ENCODE measurements at places on chromosomes 2 and 18.

DNA sequence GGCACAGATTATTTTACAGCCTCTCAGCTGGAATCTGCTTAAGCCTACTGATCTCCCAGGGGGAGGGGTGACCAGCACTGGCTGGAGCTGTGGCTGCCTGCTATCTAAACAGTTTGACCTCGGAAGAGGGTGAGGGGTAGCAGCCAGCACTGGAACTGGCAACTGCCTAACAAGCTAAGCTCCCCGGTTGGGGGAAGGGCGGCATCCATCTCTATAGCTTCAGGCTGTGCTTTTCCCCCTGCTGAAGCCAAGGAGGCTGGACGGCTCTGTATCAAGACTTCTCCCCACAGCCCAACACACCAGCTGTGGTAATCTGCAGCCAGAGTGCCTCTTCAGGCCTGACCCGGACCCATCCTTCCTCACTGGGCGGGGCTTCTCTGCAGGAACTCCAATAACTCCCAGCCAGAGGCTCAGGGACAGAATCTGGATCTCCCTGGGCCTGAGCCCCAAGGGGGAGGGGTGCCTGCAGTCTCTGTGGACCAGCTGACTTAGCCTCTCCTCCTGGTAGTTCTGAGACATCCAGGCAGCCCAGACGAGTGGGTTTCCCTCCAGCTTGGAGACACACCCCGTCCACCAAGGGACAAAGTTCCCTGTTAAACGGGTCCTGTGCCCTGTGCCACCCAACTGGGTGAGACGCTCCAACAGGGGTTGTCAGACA lies 560.2 kb downstream of the LRP1B start:
- no peak for DNase-seq

DNA sequence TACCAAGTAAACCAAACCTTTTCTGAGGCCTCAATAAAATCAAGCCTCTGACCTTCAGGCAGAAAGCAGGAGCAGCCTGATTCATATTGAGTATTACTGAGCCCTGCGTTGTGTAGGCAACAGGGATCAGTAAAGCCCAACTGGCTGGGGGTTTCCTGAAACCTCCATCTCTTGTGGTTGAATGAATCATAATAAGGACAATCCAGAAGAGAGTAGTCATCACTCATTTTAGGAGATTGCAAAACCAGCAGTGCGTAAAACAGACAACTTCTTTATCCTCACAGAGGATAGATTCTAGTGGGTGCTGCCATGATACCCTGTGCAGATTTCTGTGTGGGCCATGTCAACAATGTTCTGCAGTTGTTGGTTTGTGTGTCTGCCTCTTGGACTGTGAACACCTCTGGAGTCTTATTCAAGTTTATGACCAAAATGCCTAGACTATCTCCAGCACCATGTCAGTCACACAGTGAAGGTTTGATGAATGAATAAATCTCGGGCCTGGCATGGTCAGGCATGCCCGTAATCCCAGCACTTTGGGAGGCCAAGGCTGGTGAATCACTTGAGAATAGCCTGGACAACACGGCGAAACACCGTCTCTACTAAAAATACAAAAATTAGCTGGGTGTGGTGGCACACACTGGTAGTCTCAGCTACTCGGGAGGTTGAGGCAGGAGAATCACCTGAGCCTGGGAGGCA lies 51.8 kb upstream of the RAB27B start:
- DNase-seq = no peak

DNA sequence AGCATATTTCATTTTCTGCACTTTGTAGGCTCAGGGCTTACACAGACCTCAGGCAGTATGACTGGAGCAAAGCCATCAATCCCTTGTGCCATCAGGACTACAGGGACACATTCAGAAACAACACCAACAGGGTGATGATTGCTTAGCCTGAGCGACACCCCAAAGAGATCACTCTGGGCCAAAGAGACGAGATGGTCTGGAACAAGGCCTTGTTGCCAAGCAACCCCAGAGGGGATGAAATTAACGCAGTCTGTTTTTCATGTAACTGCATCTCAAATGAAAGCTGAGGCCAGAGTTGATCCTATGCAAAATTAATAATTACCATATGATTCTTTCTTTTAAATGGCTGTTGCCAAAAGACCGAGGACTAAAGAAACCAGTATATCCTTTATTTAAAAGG lies 20.2 kb upstream of the B3GNT2 start:
- DNase-seq = no peak

GRCh38 chr2:46430992-46431391 lies 48.4 kb upstream of the TMEM247 start:
- DNase-seq = no peak

DNA sequence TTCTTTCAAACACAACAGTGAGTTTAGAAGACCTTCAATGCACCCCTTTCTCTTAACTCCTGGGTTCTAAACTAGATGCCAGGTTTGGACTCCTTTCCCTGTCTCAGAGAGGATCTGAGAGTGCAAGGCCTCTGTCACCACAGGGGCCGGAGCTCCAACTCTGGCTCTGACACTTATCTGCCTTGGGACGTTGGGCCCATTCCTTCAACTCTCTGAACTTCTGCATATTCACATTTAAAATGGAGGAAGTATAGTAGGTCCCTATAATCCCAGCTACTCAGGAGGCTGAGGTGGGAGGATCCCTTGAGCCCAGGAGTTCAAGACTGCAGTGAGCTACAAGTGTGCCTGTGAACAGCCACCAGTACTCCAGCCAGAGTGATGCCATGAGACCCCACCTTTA lies 44.1 kb upstream of the ZFP36L2 start:
- DNase-seq = no peak

All from stimulated activated CD8-positive, alpha-beta memory T cell treated with anti-CD3 and anti-CD28 coated beads, Interleukin-4, amount 100 ng/mL, for 1 hour (primary cell).